ENCODE measurements at places on chromosomes 3 and 15.
A peak's percentile ranks its signal among the peaks of the same experiment; 100 is the strongest.

DNA sequence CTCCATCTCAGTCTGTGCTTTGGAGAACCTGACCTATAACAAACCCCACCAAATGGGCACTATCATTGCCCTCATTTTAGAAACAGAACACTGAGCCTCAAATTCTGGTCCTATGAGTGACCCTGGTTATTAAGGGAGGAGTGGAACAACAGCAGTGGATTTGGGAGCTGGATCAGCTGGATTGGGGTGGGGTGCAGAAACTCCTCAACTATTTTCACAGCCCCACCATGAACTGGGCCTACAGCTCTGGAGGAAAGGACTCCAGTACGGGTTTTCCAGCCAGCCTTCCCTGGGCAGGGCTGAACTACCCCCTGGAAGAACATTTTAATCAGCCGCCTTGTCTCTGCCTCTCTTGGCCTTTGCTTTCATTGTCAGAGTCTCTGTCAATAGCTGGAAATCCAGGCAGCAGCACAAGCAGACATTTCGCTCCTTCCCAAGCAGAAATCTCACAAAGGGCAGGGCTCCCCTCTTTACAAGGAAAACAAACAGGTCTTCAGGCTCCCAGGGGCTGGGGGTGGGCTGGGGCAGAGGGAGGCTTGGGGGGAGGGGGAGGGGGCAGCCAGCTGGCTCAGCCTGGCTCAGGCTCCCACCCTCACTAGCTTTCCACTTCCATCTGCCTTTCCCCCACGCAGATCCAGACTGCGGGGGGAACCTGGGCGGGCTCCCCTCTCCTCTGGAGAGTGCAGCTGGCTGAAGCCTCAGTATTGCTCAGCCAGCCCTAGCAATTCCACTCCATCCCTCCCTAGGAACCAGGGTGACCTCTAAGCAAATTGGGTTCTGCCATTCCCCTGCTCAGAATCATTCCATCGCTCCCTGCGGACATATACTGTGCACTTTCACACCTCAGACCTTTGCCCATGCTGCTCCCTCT is 13.7 kb upstream of the TLE3 start:
- DNase-seq, result no peak

- DNase-seq, result no peak
These were observed 20.2 kb downstream of the AKAP13 start for GRCh38 chr15:85400606-85401005.

DNA sequence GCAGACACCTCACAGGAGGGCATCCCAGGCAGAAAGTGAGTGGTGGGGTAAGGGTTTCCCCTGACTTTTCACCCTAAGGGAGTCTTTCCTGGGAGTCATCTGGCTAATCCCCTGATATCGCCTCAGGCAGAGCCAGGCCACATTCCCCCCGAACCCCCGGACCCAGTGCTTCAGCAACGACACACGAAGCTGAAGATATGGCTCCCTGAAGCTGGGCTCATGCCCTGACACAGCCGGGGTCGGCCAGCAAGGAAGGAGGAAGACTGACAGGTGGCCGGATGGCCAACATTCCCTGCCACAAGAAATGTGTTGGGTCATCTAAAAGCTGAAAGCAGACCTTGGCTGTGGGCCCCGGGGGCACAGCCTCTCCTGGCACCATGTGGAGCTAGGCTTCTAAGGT is 14.4 kb downstream of the CHST13 start:
- no peak for DNase-seq

DNA sequence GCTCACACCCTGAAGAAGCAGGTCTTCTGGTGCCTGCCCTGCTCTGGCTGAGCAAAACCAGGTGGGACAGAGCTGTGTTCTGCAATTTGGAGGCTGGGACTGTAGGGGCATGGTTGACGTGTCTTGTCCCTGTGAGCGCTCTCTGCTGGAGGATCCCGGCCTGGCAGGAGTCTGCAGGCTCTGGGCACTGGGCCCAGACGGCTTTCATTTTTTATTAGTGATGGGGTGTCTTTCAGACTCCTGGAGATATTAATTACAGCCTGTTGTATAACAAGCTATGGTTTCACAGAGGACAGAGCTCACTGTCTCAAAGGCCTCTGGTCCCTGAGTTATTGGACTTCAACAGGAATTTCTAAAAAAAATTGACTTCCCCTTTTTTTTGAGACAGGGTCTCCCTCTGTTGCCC is 29.5 kb upstream of the ZNF710 start:
- DNase-seq, result peak; percentile 37
